ENCODE measurements at places on chromosomes 2 and 18.

DNA sequence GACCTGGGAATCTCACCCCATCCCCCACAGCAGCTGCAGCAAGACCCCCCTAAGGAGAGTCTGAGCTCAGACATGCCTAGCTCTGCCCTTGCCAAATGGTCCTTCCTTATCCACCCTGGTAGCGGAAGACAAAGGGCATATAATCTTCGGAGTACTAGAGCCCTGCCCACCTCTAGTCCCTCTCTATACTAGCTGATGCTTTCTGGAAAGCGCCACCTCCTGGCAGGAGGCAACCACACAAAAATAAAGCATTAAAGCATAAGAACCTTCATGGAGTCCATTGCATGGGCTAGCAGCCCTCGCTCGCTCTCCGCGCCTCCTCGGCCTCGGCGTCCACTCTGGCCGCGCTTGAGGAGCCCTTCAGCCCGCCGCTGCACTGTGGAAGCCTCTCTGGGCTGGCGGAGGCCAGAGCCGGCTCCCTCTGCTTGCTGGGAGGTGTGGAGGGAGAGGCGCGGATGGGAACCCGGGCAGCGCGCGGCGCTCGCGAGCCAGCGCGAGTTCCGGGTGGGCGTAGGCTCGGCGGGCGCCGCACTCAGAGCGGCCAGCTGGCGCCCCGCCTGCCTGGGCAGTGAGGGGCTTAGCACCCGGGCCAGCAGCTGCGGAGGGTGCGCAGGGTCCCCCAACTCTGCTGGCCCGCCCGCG is 941.2 kb downstream of the SUCLG1 start:
- DNase-seq: no peak

DNA sequence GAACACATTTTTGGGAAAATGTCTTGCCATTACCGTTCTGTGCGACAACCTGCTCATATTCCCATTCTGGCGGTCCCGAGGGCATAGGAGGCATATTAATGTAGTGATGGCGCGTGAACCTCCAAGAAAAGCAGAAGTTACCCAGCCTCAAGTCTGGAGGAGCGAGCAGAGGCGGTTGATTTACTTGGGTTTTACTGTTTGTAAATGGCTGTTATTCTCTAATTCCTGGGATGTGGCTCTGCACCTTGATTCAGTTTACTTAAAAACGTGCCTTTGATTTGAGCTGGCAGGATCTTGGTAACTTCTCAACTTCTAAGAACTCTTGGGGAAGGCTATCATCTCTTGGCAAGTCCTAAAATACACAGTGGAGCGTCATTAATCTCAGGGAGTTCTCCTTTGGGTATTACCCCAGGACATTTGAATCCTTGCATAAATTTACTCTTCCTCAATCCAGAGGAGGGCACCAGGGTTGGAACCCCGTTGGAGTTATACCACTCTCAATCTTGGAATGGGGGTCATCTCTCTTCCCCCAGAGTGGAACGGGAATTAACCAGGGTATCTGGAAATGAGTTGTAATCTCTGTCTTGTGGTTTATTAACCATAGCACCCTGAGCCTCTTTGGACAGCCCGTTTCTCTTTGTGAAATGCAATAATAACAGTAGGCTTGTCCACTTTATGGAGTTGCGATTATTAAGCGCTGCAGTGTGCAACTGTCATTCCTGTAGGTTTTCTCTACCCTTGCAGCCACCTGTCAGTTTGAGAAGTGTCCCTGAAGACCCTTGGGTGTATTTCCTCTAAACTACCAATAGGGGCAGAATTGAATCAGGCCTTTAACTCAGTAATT is 2.1 kb downstream of the HK2 start:
- DNase-seq: peak; percentile 72

GRCh38 chr2:5985536-5986385 is 293.6 kb downstream of the SOX11 start:
- DNase-seq: no peak

- DNase-seq: peak; percentile 85
Observed at GRCh38 chr2:99141110-99142108, at the start of gene C2orf15. Gene C2orf15 (plus strand): TSS chr2:99141707. CDS start chr2:99150559, 8,852 bp downstream.

DNA sequence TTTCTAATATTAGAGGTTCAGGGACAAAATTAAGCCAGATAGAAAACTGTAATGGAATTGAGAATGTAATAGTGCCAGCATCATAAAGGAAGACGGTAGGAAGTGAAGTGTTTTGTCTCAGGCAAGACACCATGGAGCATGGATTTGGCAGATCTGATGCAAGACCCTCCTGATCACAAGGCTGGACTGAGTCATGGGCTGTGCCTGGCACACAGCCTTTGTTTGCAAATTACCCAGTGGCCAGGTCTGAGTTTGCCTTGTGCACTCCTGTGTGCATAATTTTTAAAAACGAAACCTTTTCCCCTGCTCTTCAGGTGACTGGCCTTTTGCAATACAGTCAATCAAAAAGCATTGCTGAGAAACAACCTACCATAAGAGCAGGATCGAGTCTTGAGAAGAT is 2.0 kb upstream of the UPP2 start:
- no peak for DNase-seq

DNA sequence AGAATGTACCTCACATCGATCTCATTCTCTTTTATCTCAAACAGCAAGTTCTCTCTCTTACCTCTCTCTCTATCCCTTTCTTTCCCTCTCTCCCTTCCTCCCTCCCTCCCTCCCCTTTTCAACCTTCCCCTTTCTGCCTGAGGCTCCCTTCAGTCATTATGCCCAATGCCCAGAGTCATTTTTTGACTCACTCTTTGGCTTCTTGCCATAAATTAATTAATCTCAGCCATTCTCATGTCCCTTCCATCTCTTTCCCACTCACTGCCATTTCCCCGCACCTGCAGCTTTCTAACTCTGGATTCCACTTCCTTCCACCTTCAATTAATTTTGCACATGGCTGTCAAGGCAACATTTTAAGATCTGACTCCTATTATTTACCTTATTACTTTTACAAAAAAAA is 60.1 kb downstream of the EVA1A start:
- DNase-seq: no peak

GRCh38 chr2:15383695-15384350 is 177.3 kb downstream of the NBAS start:
- no peak for DNase-seq

DNA sequence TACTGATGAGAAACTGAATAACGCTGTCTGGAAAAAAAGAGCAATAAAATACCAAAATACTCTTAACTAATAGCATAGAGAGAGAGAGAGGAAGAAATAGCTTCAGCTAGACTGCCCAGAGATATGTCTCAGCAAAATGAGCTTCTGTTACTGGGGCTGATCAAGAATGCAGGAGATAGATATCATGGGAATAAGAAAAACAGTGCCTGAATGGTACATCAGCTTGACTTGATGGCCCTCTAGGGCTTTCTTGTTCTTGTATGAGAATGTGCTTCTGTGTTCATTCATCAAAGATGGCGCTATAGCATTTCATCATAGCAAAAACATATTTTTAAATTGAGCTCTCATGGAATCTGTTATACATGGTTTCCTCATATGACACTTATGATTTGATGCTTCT is 151.2 kb downstream of the CALCRL start:
- no peak for DNase-seq

GRCh38 chr2:198641161-198641560 is 816.6 kb downstream of the SATB2 start:
- no peak for DNase-seq

- DNase-seq: no peak
Observed at GRCh38 chr2:219059725-219060682, 717 bp downstream of the IHH start.

GRCh38 chr2:147630585-147630984 is 214.2 kb upstream of the ACVR2A start:
- DNase-seq: no peak

DNA sequence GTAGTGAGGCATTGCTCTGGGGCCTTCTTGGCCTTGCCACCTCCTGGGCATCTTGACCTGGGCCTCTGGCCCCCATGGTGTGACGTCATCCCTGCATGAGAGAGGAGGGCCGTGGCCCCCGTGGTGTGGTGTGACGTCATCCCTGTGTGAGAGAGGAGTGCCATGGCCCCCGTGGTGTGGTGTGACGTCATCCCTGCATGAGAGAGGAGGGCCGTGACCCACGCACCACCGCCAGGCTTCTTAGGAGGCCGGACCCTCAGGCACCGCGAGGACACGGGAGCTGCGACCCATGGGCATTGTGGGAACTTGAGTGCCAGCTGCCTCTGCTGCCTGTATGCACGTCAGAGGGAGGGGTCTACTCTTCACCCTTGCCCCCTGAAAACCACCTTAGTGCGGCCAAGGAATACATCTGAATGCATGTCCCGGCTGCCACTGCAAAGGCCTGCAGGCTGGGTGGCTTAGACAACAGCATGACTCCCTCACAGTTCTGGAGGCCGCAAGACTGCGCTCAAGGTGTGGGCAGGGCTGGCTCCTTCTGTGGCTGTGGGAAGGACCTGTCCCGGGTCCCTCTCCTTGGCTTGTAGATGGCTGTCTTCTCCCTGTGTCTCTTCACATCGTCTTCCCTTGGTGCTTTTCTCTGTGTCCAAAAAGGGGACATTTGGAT is 20.8 kb upstream of the OTOS start:
- no peak for DNase-seq

DNA sequence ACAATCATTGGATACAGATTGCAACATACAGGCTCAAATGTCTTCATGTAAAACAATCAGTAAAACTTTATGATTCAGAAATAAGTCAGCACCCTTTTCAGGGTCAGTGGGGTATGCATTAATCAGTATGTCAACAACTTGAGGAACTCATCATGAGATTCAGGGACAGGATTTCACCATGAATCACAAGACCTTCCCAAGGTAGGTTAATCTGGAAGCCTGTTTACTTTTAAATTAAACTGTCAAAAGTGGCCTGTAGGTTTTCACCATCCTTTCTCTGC is 104.8 kb downstream of the SP100 start:
- no peak for DNase-seq
